ENCODE measurements at places on chromosomes 11 and 22.

DNA sequence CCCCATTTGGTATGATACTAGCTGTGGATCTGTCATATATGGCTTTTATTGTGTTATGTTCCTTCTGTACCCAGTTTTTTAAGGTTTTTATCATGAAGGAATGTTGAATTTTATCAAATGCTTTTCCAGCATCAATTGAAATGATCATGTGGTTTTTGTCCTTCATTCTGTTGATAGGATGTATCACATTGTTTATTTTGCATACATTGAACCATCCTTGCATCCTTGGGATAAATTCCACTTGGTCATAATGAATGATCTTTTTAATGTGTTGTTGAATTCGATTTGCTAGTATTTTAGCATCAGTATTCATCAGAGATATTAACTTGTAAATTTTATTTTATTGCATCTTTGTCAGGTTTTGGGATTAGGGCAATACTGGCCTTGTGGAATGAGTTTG is 31.1 kb downstream of the TAF1D start:
- DNase-seq: no peak

DNA sequence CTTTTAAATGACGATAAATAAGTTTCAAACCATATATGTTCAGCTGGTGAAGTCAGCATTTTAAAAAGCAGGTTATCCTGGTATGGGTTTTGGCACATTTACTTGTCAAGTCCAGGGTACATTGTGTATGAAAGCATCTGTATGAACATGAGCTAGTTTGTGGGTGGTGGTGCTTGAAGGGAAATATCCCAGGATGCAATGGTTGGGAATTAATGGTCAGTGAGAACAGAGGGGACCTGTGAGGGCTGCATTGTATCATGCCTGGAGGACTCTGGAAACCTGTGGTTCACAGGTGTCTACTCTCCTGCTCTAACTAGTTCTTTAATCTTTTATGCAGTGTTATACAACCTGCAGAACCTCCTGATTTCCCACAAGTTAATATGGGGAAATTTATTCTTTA is 5.8 kb downstream of the DEPDC7 start:
- no peak for DNase-seq

DNA sequence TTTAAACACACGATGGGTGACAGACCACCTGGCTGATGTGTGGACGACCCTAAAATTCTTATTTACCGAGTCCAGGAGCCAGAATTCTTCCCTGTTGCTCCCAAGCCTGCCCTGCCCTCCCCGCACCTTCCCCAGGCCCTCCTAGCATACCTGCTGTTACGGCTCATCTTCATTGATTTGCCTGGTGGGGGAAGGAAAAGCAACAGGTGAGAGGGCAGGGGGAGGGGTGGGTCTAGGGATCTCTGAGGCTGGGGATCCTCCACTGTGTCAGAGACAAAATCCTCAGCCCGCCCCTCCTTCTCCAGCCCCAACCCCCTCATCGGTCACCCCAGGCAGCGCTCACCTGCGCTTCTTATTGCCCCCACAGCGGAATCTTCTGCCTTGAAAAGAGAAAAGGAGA is 4.0 kb downstream of the FXYD2 start:
- DNase-seq: no peak

DNA sequence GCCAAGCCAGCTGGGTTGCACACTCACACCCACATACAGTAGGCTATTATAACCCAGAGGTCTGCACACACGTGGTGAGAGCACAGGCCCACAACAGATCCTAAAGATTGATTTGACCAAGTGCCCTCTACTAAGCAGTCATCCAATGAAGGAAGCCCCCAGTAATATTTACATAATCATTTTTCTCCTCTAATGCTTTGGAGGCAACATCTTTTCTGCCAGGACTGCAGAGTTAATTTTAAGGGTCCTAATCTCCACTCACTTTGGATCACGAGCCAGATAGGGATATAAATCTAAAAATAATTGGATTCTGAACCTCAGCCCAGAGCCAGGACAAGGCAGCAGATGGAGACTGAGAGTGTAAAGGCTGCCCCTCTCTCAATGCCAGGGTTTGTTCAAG is 49.1 kb upstream of the MTNR1B start:
- no peak for DNase-seq
